ENCODE measurements at places on chromosomes 3 and 15. TPM values are rescaled to one million over a fixed set of nuclear protein-coding genes. Genes with fewer than 3 reads are reported as not detected.
A peak's percentile ranks its signal among the peaks of the same experiment; 100 is the strongest.

- no peak for DNase-seq
Observed at GRCh38 chr3:106341586-106342162, 472.9 kb upstream of the CBLB start.

GRCh38 chr3:103127098-103127630, 692.3 kb downstream of the ZPLD1 start:
- no peak for DNase-seq

- peak; percentile 20 for DNase-seq
Observed at GRCh38 chr3:69161587-69162307, 39.4 kb upstream of the LMOD3 start.

DNA sequence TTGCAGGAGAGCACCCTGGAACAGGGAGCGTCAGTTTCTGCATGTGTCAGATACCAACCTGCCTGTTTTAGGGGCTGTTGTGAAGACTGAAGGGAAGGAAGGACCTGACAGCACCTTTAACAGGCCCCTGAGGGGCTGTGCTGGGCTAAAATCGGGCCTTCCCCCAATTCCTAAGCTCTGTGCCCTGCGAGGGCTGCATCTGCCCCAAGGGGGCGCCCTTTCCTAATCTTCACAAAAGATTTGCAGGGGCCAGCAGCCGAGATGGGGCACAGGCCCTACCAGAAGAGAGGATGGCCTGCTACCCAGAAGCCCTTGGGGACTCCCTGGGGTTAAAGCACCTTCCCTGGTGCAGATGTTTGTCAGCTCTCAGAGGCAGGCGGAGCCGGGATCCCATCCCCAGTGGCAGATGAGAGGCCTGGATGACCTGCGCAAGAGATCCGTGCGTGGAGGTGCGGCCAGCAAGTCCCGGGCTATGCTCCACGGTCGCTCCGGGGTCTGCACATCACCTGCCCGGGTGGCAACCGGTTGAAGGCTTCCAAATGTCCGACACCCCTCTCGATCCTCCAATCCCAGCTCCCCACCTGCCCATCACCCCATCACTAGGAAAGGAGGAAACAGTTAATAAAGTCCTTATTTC, 53.6 kb downstream of the RHCG start:
- DNase-seq, result no peak

DNA sequence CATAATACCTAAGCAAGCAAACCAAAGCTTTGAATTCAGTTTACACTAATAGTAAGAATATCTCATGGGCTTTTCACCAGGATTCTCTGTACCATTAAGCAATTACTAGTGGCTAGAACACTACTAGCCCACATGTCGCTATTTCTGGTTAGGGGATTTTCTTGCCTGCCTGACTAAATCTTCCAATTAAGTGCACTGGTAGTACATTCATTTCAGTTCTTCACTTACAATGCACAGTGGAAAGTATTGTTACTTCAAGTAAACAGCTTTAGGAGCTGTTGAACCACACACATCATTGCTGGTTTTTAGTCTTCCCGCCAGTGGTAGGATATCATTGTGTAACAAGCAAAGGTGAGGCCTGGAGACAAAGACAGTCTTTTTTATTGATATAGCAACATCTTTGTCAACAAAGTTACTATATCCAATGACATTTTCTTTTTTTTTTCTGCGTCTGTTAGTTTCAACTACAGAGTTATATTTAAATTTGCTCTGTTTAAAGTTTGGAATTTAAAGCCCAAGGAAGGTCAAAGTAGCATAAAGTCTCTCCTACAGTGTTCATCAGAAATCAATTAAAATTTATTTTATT, 826.8 kb upstream of the NR2F2 start:
- no peak for DNase-seq

Gene P2RY1
- 3.2 TPM for polyA plus RNA-seq

DNA sequence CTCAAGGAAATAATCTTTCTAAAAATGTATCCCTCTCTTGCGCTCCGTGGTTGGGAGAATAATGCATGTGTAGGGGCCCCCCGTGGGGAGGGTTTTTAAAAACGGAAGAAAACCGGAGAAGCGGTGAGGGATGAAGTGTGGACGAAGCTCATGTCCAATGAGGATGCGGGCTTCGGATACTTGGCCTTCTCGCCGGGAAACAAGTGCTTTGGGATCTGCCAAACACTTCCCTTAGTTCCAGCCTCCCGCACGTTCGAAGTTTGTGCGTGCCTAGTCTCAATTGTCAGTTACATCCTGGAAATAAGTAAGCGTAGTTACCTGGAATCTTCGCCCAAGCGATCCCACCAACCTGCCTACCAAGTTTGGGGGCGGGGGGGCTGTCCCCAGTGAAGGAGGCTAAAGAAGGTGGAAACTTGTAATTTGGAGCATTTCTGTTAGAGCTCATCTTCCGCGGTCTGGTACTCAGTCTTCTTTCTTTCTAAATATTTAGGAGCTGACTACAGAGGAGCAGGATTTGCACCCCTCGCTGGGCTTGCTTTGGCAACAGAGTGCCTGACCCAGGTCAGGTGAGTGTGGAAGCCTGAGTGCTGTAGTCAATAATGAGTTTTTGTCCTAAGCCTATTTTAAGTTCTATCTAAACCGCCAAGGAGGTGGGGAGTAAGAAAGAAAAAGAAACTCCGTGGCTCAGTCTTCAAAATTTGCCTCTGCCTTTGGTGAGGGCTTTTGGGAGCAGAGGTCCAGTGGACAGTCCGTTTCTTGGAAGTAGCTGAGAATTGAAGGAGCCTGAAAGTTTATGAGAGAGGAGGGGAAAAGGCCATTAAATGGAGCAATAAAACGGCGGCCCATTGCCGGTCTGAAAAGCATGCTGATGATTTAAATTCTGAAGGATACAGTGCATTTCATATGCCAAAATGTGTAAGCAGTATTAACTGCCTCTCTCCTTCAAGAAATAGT, 1.1 kb downstream of the ITPR1 start:
- DNase-seq, result no peak

Gene SETD5
- polyA plus RNA-seq, result 125 TPM

- no peak for DNase-seq
Observed at GRCh38 chr15:40006646-40007045, 32.3 kb downstream of the SRP14 start.

DNA sequence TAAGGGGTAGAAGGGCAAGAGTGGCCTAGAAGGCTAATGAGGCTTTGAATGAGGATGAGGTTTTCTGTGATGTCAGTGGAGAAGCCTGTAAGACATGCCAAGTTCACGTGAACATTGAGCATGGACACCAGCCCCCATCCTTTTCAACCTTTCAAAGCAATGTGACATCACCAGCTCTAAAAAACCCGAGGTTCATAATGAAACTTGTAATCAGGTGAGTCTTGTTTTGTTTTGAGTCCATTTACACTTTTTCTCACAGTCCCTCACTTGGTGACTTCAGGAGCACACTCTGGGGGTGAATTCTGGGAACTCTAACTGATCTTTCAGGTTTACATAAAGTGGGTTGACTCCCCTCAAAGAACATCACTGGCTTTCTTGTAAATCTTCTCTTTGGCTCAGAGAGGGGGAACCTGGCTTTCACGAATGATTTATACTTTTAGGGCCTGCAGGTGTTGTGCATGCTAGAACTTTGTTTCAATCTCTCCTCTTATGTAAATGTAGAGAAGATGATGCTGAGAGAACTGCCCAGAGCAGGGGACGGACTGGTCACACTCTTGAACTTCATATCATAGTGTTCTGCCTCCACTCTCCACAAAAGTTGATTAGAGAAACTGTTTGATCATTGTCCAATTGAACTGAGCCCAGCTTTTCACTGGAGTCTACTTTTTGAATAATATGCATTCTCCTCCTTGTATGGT, 224.7 kb upstream of the SATB1 start:
- no peak for DNase-seq

DNA sequence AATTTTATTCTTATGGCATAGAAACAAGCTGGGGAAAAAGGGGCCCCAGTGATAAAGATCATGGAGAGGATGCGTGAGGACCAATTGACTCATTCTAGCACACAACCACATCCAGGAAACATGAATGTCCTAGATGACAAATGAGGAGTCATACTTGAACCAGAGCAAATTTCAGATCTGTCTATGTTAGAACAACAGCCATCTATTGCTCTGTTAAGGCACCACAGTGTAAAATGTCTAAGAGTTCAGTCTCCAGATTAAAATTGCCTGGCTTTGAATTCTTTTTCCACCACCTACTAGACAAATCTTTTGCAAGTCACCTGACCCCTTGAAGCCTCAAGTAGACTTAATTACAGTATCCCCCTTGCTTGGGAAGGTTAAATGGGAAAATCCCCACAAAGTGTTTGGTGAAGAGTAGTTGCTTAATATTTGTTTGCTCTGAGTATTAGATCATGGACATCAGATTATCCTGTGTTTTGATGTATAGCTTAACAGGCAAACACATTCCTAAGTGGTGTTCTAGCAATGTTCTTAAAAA, 258.7 kb upstream of the TGFBR2 start:
- no peak for DNase-seq

DNA sequence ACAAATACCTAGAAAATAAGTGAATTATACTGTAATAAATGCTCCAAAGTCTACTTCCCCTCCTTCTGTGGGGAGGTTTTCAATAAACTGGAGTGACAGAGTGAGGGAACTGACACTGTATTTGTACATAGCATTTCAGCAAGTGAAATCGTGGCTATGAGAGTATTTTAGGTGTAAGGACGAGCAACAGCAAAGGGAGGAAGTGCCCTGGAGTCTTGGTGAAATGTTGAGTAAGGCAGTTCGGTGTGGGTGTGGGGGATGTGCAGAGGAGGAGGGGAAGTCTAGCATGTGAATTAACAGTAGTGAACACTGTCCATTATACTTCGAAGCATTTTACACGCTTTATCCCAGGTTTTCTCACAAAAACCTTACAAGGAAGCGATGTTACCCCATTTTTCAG, 18.1 kb upstream of the P2RY13 start:
- DNase-seq, result no peak

DNA sequence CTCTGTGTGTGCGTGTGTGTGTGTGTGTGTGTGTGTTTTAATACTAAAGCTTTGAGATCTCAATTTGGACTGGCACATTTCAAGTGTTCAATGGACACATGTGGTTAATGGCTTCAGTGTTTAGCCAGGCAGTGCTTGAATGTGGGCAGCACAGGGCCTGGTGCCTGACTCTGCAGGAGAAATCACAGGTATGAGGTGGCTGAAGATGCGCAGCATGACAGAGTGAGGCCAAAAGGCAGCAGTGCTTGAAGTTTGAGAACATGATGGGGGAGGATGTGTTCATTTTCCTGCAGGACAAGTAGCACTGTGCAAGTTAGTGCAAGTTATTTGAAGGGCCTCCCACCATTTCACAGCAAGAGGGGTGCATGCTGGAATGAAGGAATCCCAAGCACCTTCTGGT, 620.5 kb upstream of the TBL1XR1 start:
- DNase-seq, result no peak

DNA sequence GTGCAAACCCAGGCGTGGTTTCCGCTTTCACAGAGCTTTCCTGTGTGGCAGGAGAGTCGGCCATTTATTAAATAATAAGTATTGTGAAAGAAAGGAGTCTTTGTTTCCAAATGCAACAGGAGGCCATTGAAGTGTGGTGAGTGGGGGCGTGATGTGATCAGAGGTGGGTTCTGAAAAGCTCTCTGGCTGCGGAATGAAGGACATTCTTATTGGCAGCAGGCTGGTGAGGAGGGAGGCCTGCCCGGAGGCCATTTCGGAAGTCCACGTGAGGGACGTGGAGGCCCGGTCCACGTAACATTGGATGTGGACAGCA, 11.1 kb downstream of the ARNT2 start:
- no peak for DNase-seq

Gene TXNRD3
- polyA plus RNA-seq, result 20.0 TPM

DNA sequence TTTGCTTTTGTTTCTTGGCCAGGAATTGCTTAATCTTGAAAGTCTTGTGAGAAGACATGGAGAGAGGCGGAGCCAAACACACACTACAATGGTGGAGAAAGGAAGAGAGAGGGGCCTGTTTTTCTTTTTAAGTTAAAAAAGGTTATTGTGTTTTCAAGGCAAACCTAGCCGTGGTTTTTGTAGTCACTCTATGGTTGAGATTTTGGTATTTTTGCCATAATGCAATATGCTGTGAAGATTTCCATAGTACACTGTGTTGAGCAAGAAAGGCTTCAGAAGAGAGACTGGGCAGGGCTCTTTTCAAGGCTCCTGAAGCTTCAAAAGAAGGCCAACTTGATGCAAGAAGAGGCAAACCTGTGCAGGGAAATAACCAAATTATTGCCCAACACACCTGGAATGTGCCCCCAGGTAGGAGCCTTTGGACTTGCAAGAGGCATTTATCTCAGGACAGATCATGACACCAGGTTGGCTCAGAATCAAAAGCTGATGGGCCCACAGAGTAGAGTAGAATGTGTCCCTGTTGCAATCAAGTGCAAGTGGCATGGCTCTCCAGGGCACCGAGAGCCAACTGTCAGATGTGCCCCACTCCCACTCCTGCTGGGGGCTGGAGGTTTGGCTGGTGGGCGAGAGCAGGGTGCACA, 22.1 kb downstream of the AMOTL2 start:
- no peak for DNase-seq
